Caco-2 (cell line): ENCODE measurements at places on chromosomes 3 and 15. TPM values are rescaled to one million over a fixed set of nuclear protein-coding genes. Genes with fewer than 3 reads are reported as not detected.
A peak's percentile ranks its signal among the peaks of the same experiment; 100 is the strongest.

Gene GCSAM
- total RNA-seq: not detected in 2 replicates

Gene ABHD14A
- 14.0 and 16.3 TPM in 2 replicates for total RNA-seq

Gene APBA2
- not detected in 2 replicates for total RNA-seq

Gene HIGD2B
- not detected in 2 replicates for total RNA-seq

Gene TRIM42
- total RNA-seq: not detected in 2 replicates

Gene CHAC1
- total RNA-seq: 54.0 and 55.8 TPM in 2 replicates

Gene CTXN2
- not detected in 2 replicates for total RNA-seq

Gene CD276
- 70.5 and 74.2 TPM in 2 replicates for total RNA-seq

Gene TF
- 23.4 and 26.6 TPM in 2 replicates for total RNA-seq

Gene RAD51
- 37.8 and 47.0 TPM in 2 replicates for total RNA-seq

Gene ITPKA
- 16.2 and 18.1 TPM in 2 replicates for total RNA-seq

DNA sequence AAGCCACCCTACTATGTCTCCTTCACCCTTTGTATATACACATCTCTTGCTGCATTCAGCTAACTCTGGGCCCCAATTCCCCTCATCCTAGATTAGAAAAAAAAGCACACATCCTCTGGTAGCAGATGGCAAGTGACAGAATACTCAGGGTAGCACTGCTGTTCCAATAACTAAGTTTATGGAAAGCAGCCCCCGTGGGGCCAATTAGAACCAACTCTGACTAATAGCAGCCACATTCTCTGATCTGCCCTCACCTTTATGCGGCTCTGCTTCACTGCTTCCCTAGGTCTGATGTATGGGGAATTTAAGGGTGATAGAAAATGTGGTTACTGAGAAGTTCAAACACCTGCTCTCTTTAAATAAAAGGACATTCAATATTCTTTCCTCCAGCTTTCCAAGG, 74.9 kb upstream of the SETMAR start:
- DNase-seq: no peak

DNA sequence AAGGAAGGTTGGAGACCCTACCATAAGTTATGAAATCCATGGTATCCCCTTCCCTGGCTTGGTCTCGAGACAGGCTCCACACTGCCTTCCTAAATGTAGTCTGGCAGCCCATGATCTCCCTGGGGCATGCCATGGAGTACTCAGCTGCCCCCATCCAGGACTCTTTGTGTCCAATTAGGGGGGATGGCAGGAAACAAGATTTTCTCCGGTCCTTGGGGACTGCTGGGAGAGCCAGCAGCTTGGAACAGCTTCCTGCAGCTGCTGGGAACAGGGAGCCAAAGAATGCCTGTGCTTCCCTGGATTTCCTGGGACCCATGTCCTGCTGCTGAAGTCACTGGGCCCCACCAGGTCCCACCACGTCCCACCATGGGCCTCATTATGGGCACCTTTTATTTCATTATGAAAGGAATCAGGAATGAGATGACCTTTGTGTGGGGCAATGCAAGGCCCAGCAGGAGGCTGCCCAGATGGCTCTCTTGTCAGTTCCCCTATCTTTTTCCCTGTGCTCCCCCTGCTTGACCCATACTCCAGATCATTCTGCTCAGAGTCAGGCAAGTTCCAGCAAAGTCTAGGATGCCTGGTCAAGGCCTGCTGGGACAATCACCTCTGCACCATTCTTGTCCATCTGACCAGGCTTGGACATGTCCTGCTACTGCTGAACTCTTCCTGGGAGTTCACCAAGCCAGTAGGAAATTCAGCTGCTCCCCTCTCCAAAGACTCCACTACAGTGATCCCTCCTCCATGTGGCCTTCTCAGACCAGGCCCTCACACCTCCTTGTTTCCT, 15.0 kb upstream of the DAG1 start:
- no peak for DNase-seq

DNA sequence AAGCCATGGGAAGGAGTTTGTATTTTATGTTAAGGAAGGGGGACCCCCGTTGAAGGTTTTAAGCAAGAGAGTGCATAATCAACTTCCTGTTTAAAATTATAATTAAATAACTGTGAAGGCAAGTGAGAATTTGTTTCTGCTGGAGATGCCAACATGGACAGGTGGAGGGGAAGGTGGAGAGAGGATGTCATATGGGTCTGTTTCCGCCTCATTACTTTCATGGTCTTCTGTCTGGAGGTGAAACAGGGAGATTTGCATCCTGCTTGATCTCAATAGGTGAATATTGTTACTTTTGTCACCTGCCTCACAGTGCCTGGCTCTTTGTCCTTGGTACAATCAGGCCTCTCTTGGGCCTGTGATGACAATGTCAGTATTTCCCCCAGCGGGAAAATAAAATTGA, 300.6 kb upstream of the LMCD1 start:
- no peak for DNase-seq

- DNase-seq: no peak
Observed at GRCh38 chr3:53092942-53093341, 37.3 kb downstream of the RFT1 start.

GRCh38 chr3:195186041-195186709, 84.8 kb downstream of the XXYLT1 start:
- no peak for DNase-seq

GRCh38 chr3:135905058-135905724, 60.3 kb upstream of the PPP2R3A start:
- DNase-seq: peak; percentile 11

DNA sequence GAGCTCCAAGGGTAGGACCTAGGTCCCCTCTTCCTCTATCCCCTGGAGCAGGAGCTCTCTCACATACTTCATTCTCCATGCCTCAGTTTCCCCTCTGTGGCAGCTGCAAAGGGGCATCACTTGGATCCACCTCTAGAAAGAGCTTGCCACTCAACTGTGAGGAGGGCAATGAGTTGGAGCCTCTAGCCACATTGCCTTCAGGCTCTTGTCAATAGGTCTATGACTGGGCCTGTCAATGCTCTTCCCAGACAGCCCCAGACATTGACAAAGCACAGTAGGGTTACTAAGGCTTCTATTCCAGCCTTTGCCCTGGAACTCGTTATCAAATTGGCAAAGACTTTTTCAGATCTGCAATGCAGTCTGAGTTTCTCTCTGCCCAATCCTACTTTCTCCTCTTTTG, 4.4 kb upstream of the VIPR1 start:
- DNase-seq: no peak

- peak; percentile 84 for DNase-seq
Observed at GRCh38 chr15:38593524-38593923, 28.9 kb upstream of the RASGRP1 start.

GRCh38 chr3:188367678-188368077, 213.7 kb downstream of the LPP start:
- DNase-seq: no peak

GRCh38 chr3:143668385-143668784, 179.9 kb downstream of the SLC9A9 start:
- DNase-seq: no peak

DNA sequence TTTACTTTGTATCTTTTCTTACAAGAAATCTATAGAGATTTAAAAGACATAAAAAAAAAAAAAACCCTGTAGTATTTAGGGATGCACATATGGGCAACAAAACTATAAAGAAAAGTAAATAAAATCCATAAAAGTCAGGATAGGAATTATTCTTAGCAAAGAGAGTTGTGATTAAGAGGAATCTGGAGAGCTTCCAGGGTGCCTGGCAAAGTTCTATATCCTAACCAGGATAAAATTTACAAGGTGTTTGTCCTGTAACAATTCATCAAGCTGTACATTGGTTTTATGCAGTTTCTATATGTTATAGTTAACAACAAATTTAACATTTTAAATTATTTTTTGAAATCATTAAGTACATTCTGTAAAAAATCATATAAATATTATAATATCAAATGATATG, 7.9 kb downstream of the SECISBP2L start:
- DNase-seq: no peak

DNA sequence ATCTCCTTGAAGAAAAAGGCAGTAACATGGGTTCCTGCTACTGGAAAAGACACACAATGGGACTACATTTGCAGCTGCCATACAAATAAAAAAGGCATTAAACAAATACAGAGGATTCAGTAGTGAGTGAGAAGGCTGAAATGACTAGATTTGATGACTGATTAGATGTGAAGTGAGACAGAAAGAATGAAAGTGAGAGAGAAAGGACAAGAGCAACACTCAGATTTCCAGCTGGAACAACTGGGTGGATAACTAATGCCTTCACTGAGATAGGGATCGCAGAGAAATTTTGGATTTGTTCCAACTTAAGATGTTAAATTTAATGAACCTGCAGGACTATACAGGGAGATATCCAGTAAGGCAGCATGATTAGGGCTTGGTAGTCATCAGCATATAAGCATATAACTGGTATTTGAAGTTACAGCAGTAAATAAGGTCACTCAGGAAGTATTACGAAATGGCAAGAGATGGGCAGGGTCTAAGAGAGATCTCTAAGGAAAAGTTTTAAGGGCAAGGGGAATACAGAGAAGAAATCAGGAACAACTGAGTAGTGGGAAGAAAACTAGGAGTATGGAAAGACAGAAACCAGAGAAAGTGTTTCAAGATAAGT, 8.2 kb downstream of the OSBPL11 start:
- DNase-seq: no peak

DNA sequence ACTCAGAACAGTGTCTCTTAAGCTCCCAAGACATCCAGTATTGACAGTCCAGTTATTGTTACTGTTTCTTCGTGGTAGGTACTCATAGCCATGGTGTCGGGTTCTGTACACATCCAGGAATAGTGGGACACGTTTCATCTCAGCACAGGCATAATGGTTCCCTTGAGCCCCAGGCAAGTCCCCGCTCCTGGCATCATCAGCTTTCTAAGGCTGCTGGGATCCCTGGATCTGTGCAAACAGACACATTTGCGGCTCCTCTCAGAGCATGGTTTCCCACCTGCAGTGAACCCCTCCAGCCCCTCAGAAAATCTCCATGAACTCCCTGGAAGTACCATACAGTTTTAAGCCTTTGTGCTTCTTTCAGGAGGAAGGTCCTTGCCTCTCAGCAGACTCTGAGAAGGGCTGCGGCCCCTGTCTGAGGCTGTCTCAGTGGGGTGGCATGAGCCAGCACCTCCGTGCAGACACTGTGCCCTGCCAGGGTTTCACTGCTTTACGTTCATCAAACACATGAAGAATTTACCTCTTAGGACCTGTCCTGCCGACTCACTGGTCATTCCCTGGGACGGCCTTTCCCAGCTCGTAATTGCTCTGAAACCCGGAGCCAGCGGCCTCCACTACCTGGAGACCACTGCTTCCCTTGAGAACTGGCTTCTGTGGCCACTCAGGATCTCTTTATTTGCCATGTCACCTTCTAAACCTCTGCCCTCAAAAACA, 124.9 kb downstream of the LRRK1 start:
- peak; percentile 18 for DNase-seq

- no peak for DNase-seq
Observed at GRCh38 chr3:153246806-153247205, 84.8 kb downstream of the RAP2B start.

DNA sequence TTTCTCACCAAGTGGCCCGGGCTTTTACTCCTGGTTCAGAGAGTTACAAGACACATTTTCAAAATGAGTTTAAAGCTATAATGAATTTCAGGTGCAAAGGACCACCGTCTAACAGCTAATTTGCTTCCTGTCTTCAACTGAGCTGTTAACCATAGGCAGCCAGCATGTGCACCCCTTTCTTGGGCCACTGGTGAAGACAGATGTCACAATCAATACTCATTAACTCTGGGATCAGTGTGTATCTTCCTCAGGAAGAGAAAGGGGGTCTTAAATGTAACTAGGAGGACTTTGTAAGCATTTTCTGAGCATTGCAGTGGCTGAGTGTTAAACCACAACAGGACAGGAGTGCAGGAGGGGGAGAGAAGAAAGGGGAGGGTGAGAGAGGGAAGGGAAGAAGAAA, 750.7 kb upstream of the CFAP20DC start:
- no peak for DNase-seq

- no peak for DNase-seq
Observed at GRCh38 chr3:43872901-43873300, 182.2 kb downstream of the ABHD5 start.

DNA sequence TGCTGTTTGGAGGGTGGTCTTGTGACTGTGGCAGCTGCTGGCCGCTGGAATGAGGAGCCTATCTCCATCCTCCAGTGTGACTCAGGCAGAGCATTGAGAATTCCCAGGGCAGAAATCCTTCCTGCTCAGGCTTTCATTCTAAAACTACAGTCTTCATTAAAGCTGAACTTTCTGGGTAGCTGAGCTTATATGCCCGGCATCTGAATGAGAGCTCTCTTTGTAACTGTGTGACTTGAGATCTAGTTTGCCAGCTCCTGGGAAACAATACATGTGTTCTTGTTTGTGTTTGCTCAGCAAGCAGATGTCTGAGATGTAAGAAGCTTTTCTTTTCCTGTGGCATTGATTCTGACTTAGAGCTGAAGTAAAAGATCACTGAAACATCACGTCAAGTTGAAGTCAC, 22.4 kb downstream of the RLBP1 start:
- DNase-seq: no peak

DNA sequence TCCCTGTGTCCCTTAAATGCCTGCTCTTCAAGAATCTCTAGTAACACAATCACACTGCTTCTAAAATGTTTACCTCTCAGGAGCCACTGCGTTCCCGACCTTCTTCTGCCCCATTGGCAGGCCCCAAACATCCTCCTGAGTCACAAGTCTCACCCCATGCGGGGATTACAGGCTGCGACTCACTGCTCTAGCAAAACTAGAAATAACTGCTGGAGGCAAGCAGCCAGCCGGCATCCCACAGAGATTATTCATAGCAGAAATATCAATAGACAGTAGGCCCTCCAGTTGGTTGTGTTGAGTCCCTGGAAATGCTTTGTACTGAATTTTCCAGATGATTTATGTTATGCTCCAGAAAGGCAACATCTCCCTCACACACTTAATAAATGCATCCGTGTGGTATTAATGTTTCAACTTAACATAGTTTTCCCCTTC, 64.8 kb downstream of the RFTN1 start:
- no peak for DNase-seq

- no peak for DNase-seq
Observed at GRCh38 chr3:138456961-138457862, 22.8 kb downstream of the ESYT3 start.

GRCh38 chr3:126926684-126927400, 56.1 kb upstream of the PLXNA1 start:
- no peak for DNase-seq

GRCh38 chr15:28094732-28095521, 4.2 kb downstream of the OCA2 start:
- DNase-seq: peak; percentile 20

- DNase-seq: no peak
Observed at GRCh38 chr15:47756872-47757271, 39.6 kb downstream of the SEMA6D start.

DNA sequence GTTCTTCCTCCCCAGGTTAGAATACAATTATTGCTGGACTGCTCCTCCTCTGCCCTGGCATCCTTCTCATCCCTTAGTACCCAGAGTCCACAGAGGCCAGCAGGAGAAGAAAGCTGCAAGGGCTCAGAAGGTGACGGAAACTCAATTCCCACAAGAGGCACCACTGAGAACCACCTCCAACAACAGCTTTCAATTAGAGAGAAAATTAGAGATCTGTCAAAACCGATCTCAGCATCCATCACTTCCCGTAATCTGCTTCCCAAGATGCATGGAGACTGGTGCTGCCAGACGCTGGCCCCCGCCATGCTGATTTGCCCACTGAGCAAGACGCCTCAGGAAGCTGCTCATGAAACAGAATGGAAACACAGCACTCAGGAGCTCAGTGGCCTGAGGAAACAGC, 135.0 kb upstream of the PRICKLE2 start:
- DNase-seq: no peak
